ENCODE measurements at places on chromosomes 2 and 18.

DNA sequence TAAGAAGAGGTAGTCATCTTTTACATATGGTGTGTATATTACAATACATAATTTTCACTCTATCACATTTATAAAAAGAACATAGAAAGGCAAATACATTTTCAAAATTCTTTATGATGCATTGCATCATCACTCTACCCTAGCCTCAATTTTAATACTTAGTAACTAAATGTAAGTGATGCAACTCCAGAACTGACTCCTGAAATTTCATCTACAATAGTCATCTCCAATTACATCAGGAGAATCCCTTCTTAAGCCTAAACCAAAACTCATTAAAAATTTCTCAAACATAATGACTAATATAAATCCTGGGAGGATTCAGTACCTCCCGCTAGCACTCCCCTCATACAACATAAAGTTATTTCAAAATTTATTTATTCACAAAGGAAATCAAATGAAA is 15.9 kb downstream of the TMX3 start:
- no peak for DNase-seq

DNA sequence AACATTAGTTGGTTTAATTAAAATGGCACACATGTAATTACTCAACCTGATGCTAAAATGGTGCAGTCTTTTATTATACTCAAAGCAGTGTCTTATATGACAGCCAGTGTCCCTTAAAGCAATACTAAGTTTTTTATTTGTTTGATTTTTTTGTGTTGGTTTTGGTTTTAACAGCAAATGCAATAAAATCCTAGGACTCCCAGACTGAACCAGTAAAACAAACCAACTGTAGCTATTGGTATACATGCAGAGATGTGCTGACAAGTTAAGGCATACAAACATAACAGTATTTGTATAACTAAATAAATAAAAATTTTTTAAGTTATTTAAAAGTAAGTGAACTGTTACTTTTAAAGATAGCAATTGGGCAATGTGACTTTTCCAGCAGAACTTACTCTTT is 387.7 kb downstream of the RND3 start:
- no peak for DNase-seq

GRCh38 chr2:96888072-96889011 is 18.5 kb upstream of the SEMA4C start:
- no peak for DNase-seq

DNA sequence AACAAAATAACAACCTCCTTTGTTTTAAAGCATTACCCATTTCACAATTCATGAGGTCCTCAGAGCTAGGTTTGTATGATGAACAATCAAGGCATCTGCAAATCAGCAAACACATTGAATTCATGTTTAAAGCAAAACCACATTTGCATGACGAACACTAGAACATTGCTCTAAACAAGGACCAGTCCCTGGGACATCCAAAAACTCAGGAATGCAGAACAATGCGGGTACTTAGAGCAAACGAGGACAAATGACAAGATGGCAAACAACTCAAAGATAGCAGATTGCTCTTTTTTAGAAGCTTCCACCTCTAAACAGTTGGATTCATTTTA is 45.7 kb upstream of the RALBP1 start:
- no peak for DNase-seq

GRCh38 chr2:86416146-86416545 is 25.0 kb upstream of the KDM3A start:
- no peak for DNase-seq

DNA sequence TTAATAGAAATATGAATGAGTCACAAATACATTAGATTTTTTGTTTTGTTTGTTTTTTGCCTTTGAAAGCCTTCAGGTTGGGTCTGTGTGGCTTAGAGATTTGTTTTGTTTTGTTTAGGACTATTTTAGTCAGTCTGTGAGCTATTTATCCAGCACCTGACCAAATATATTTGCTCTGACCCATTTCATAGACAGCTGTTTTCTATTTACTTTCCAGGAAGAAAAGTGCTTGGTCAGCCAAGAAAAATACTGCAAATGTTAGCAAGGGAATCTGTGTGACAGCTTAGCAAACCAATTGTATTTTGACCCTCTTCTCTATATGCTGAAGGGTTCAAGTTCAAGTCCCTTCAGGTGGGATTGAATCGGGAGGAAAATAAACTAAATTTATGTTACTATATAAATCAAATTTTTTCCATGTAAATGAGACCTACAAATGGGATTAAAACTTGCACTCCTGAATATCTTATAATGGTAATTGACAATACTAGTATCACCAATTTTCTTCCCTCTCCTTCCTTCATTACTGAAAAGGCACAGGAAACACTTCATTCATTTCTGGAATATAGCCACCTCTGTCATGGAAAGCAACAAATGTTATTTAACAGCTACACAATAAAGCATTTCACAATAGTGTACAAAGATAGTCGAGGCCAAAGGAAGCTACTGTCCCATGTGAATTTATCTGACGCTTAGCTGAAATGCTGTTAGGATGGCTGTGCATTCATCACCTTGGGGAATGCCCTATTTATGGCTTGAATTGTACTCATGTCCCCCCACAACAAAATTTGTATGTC is 23.1 kb upstream of the KLF7 start:
- no peak for DNase-seq

DNA sequence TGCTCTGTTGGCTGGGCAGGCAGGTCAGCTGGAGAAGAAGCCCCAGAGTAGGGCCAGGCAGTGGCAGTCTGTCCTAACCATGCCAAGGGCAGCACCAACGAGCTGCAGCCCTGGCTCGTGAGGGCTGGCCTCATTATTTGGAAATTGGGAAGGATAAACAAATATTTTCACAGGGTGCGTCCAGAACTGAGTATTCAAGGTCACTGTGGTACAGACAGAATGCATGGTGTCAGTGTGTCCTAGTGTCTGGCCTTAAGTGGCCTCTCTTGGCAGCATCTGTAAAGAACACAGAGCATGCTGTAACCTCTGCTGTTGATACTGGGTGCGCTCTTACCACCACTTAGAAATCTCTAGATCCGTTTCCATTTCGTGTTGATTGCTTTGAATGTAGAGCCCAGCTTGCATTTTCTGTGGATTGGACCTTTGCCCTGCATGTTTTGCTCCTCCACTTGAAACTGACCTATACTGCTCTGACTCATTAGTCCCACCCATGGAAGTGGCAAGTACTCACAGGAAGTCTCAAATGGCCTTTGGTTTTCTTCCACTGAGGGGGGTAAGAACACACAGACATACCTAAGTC is 88.2 kb downstream of the GREB1L start:
- DNase-seq: no peak

GRCh38 chr2:10300997-10301940 is 1.4 kb upstream of the HPCAL1 start:
- DNase-seq: no peak

DNA sequence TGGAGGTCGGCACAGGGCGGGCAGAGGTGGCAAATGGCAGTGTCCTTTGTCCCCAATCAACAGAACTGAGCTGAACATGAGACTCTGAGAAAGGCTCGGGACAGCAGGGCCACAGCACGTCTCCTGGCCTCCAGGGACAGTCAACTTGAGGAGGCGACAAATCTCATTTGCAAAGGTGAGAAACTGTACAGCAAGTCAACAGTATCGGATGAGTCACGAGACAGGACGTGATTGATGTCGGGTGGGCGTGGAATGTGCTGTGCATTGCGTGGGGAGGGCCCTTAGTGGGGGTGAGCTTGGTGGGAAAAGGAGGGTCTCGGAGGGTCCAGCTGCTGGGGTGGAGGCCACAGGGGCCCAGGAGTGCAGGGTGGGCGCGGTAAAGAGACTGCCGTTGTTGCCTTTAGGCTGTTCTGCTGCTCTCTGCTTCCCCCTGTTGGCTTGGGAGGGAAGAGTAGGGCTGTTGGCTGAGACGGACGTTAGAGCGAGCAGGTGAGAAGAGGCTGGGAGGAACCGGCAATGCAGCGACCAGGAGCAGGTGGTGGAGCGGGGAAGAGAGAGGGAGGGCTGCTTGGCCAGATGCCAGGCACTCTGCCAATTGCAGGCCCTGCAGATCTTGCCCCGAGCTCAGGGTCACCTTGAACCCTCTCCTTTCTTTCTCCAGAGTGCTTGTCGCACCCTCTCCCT is 164.3 kb downstream of the BCL2 start:
- DNase-seq: peak; percentile 90

DNA sequence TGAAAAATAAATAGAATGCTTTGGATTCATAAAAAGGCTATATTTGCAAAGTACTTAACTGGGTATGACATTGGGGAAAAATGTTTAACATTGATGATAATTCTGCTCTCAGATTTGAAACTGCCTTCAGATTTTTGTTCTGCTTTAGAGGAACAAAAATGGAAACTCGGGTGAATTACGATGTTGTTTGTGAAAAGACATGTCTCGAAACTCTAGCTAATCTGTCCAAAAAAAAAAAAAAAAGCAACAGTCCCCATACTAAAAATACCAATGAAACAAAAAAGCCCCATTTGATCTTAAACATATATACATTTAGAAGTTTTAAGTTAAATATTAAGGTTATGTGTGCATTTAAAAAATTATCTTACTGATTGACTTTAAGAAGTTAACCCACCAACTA is 3.0 kb downstream of the ZDBF2 start:
- DNase-seq: no peak

- peak; percentile 68 for DNase-seq
Measured at GRCh38 chr2:61426267-61426897, 44.5 kb downstream of the USP34 start.

DNA sequence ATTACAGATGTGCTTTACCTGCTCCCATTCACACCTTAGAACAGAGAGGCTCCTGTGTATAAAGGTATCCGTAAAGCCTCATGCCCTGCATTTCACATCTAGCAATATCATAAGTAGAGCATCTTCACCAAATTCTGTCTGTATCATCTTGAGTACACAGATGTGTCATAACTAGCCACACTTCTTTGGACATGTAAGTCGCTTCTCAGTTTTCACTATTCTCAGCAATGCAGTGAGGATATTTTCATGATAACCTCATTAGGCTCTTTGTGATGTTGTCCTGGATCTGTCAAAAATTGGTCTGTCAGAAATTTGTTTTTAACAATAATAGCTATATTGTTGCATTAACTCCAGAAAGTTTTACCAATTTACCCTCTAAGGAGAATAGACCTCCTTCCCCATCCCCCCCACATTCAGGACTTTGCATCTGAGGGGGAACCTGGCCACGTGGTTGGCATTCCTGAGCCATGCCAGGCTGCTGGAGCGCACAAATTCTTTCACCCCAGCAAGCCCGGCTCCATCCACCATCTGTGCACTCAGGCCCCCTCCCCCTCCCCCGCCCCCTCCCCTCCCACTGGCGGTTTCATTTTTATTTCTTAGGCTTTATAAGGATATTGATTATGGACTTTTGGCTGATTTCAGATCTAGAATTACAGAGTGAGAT is 34.1 kb downstream of the AGAP1 start:
- DNase-seq: no peak

- no peak for DNase-seq
Measured at GRCh38 chr2:28664120-28664842, 87.3 kb upstream of the PPP1CB start.

DNA sequence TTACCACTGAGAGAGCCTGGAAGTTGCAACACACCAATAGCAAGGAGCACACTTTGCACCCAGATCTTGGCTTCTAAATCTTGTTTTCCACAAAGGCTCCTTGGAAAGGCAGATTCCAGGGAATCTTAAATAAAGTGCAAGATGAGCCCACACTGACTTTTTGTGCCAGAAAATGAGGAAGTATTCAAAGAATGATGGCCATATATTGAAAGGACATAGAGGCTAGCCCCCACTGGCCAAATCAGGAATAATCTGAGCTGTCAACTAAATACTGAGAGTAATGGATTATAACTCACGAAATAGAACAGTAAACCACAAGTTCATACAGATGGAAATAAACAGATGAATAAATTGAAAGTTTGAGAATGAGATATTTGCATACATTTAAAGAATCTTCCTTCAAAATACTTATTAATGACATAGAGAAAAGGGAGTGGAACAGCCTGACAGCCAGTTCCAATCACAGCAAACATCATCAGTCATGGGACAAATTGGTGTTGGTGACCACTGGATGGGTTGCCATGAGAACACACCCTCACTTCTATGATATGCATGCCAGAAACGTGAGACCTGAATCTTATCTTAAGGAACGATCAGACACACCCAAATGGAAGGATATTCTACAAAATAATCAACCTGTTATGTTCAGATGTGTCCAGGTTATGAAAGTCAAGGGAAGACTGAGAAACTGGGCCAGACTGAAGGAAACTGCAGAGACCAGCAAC is 12.2 kb upstream of the ACKR3 start:
- DNase-seq: no peak

GRCh38 chr18:60534538-60534937 is 162.0 kb upstream of the MC4R start:
- no peak for DNase-seq

- DNase-seq: no peak
Measured at GRCh38 chr2:100228415-100228814, 86.0 kb upstream of the AFF3 start.

- DNase-seq: no peak
Measured at GRCh38 chr2:158255257-158255656, 153.6 kb downstream of the UPP2 start.

DNA sequence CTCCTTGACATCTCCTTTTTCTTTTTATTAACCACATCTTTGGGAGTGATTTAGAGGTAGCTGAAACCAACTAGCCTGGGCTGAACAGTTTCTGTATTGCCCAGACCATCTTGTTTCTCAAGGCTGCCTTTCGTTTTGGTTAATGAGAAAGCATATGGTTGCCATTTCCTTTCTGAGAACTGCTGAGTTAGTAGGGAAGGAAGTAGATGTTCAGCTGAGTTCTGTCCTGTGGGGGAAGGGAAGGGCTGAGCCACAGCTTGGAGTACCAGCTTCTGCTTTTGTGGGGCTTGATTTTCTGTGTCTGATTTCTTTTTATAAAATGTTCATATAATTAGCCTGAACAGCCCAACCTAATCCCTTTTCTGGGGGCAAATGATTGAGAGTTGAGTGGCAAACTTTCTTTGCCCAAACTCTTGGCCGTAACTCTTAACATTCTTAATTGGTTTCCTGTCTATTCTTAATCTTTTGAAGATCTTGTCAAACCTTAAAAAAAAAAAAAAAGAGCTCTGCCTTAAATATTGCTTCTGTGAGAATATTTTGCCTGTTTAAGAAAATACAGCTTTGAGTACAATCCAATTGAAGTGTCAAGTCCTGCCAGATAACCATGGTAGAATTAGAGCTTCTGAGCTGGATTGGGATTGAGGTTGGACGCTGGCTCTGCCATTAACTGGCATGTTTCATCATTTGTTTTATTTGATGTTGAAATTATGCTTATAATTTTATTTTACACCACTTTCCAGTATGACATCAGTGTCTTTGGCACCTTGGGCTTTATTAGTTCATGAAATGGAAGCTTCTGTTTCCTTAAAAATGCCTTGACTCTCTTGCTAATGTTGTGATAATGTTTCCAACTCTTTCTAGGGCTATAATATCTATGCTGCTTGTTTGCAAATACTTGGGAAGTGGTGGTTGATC is 1.9 kb upstream of the NABP1 start:
- DNase-seq: peak; percentile 79

Measured in naive thymus-derived CD8-positive, alpha-beta T cell (primary cell).